Nucleus accumbens (tissue), 56 donors: ENCODE measurements at places on chromosomes 5 and 9.

GRCh38 chr5:137735555-137736284, at the start of gene KLHL3:
TSS of gene KLHL3 (minus strand) at chr5:137736089. CDS start at chr5:137735646, 443 bp downstream.
- DNase-seq = peak; percentile 26

DNA sequence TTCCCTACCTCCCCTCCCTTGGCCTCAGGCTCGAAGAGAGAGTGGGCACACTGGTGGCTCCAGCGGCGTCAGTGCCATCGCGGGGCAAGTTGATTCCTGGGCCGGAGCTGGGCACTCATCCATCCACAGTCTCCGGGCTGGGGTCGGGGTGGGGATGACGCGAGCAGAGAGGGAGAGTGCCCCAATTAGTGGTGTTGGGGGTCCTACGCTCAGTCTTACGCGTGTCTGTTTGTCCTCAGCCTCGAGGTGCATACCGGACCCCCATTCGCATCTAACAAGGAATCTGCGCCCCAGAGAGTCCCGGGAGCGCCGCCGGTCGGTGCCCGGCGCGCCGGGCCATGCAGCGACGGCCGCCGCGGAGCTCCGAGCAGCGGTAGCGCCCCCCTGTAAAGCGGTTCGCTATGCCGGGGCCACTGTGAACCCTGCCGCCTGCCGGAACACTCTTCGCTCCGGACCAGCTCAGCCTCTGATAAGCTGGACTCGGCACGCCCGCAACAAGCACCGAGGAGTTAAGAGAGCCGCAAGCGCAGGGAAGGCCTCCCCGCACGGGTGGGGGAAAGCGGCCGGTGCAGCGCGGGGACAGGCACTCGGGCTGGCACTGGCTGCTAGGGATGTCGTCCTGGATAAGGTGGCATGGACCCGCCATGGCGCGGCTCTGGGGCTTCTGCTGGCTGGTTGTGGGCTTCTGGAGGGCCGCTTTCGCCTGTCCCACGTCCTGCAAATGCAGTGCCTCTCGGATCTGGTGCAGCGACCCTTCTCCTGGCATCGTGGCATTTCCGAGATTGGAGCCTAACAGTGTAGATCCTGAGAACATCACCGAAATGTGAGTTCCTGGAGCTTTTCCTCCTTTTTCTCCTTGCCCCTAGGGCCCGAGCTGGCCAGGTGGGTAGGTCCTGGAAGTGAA, 861 bp downstream of the NTRK2 start:
- peak; percentile 40 for DNase-seq

DNA sequence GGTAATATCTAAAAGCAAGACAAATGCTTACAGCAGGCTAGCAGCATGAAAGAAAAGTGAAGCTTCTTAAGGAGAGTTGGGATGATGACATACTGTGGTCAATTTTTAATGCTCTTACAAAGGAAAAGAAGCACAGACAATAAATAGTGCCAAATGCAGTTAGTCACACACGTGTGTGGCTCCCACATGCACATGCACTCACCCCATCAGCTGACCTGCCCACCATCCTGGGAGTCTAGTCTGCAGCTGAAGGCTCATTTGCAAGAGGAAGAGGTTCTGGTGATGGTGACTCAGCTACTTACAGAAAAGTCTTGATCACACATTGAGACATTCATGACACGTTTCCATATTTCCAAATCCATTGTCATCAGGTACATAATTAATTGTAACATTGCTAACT, 129.3 kb downstream of the MRPL36 start:
- DNase-seq = no peak

GRCh38 chr5:108193021-108193795, 188.7 kb downstream of the FBXL17 start:
- DNase-seq = no peak

DNA sequence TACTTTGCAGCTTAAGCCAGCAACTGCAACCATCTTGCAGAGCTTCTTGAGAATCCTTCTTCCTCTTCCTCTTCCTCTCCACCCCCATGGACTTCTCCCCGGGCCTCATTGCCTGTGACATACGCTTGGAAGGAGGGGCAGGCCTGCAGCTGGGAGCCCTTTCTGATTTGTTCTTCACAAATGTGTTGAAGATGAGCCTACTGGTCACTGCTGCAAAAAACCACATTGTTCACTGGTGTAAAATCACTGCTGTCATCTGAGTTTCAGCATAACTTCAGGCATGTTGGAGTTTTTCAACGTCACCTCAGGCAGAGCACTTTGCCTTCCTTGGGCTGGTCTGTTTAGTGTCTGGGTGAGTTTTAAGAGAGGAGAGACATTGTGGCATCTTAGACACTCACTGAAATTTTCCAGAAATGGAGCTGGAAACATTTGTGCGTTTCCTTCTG, 7.9 kb downstream of the TJP2 start:
- peak; percentile 18 for DNase-seq

DNA sequence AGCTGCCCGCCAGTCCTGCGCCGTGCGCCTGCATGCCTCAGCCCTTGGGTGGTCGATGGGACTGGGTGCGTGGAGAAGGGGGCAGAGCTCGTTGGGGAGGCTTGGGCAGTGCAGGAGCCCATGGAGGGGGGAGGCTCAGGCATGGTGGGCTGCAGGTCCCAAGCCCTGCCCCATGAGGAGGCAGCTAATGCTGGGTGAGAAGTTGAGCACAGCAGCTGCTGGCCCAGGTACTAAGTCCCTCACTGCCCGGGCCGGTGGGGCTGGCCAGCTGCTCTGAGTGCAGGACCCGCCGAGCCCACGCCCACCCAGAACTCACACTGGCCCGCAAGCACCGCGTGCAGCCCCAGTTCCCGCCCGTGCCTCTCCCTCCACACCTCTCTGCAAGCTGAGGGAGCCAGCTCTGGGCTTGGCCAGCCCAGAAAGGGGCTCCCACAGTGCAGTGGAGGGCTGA, 764.3 kb upstream of the TYRP1 start:
- DNase-seq = no peak

DNA sequence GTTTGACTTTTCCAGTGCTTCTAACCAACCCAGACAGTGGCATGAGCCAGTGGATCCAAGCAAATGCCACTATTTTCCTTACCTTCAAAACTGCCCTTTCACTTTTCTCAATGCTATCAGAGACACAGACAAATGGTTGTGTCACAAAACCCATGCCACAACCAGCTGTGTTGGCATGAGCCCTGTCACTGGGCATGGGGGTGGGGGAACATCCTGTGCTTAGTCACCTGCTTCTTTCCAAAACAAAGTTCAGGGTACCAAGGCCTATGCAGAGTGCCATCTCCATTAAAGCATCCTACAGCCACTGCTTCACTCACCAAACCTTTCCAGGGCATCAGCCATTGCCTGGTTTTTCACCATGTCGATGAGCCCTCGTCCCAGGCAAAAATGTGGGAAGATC, 30.1 kb downstream of the NIPSNAP3B start:
- DNase-seq = no peak

- no peak for DNase-seq
These were observed 279.8 kb upstream of the POU5F2 start for GRCh38 chr5:94021246-94021645.

- no peak for DNase-seq
These were observed 118.4 kb downstream of the GDNF start for GRCh38 chr5:37721447-37721871.

- DNase-seq = no peak
These were observed 472.8 kb downstream of the SPOCK1 start for GRCh38 chr5:137026296-137026695.

GRCh38 chr9:14981291-14981950, 71.2 kb upstream of the FREM1 start:
- DNase-seq = no peak

GRCh38 chr9:33517373-33517772, 6.7 kb upstream of the ANKRD18B start:
- DNase-seq = no peak

DNA sequence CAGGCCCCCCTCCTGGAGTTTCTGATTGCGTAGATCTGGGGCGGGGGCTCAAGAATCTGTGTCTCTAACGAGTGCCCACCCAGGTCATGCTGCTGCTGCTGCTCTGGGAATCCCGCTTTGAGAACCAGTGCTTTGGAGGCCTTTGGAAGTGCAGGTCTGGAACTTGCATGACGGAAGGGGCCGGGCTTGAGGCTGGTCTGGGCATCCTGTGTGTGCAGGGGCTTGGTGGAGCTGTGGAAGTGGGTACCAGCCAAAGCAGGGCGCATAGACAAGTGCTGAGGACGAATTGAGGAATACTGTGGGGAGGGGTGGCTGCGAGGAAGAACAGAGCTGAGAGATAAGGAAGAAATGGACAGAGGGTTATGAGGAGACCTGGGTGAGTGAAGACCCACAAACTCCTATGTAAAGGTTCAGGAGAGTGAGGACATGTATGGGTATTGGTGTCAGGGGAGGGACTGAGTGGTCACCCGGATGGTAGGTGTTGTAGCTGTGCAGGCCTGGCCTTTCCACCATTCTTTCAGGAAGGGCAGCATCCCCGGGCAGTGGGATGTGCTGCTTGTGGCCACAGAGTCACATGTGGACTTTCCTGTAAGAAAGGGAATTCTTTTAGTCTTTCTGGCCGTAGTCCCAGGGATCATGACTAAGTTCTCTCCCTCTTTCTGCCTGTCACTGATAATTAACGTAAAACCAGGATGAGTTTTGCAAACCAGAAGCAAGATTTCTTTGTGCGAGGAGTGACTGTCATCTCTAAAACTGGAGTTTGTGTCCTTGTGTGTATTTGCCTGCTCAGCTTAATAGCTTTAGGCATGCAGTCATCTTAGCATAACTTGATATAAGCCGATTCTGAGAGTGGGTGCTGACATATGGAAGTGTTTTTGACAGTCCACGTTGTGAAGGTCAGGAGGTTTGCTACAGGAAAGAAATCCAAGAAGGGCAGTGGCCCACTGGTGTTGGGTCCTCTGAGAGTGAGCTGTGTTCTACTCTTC, 43.3 kb upstream of the TJP2 start:
- DNase-seq = no peak

- DNase-seq = peak; percentile 42
These were observed 65.6 kb downstream of the COL5A1 start for GRCh38 chr9:134707031-134707680.

DNA sequence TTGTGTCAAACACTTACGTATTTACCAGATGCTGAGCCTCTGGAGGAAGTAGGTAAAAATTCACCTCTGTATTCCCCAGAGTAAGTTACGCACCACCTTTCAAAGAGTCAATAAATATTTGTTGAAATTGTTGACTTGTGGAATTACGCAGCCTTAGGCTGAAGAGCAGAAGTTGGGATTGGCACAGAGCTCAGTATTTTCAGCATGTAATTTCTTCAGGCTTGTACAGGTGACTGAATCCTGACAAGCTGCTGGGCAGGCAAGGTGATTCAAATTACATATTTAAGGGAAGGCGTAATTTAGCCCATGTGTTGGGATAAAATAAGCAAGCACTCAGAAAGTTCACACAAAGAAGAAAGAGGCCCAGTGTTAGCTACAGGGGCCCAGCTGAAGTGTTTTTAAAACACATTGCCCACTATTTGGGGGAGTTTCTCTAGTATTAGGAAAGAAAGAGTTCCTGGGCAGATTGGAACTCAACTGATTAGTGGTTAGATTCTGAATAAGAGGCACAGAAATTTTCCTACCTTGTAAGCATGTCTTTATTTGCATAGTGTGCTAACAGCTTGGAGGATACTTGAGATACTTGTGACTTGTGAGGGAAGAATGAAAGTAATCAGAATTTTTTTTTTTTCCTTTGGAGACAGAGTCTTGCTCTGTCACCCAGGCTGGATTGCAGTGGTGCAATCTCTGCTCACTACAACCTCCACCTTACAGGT, 165.3 kb upstream of the FBXL7 start:
- DNase-seq = no peak

DNA sequence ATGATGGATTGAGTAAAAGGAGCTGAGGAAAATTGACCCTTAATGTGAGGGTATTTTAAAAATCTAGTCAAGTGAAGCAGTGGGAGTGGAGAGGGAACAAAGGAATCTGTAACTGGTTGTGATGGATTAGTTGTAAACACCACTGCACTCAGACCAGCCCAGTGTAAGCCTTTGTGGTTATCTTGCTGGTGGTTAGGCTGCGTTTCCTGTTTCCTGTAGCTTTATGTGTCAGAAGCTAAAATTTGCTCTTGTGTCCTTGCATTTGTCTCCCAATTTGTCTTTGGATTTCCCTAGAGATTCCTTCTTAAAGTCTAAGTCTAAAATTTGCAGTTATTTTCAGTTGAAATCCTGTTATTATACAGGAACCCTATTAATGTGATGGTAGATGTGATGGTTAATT, 6.3 kb downstream of the IFNA21 start:
- no peak for DNase-seq

DNA sequence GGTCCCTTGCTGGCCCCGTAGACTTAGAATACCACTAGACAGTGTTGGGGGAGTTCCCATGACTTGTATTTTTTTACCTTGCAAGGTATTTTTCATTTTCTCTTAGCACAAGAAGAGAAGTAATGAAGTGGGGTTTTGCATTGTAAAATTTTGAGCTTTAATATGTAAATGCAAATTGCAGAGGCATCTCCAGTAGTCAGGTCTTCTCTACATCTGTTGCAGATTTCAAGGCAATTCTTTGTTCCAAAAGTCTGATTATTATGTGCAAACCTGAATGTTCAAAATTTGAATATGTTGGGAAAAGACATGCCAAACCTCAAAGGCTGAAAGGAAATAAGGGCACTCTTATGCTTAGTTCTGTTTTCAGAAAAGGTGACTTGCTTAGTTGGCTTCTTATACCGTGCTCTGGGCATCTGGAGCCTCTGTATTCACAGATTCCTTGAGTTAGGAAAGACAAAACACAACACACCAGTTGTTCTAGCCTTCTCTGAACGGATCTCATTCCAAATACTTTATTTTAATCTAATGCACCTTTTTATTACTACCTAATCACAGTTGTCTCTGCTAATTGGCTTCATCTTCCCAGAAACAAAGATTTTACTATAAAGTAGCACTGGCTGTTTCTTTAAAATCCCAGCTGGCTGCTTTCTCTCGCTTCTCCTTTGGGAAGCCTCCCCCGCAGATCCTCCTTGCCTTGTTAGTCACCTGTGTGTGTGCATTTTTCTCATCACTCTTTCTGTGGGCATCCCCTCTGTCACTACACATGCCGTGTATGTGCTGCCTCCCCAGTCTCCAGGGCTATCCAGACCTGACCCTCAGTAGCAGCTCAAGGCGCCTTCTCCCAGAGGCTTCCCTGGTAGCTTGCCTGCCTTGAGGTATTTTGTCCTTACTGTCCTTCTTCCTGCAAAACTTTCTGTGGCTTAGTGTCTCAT, 138.2 kb downstream of the TLE4 start:
- no peak for DNase-seq

- DNase-seq = no peak
These were observed 10.9 kb downstream of the MAMDC2 start for GRCh38 chr9:70054521-70054920.

- DNase-seq = no peak
These were observed 1.2 kb upstream of the NSD1 start for GRCh38 chr5:177132136-177133095.

GRCh38 chr5:42656651-42657015, 100.0 kb upstream of the CCDC152 start:
- DNase-seq = no peak

DNA sequence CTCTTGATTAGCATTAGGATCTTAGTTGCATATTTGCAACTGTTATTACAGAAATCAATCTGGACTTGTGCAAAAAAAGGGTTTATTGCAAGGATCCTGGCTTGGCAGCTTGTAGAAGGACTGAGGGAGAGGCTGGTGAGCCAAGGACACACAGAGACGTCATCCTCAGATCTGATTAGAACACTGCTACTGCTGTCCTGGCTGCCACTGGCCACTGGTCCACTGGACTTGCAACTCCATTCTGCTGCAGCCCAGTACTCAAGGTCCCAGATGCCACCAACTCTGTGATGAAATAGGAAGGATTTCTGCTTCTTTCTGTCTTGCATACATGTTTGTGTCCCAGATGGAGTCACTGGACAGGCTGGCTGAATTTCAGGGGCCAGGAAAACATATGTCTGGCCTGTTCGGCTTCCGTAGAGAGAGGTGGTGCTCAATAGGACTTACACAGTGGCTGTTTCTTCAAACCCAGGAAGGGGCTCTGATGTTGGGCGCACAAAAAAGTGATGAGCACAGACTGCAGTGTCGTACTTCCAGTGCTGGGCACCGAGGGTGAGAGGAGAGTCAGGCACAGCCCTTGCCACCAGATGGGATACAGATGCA, 68.9 kb upstream of the SH3PXD2B start:
- DNase-seq = no peak
